ENCODE measurements at places on chromosomes 2 and 18. TPM values are rescaled to one million over a fixed set of nuclear protein-coding genes. Genes with fewer than 3 reads are reported as not detected.

The MYOM1 gene
- 0.11 TPM for total RNA-seq

The LHCGR gene
- not detected for total RNA-seq

The VWA3B gene
- total RNA-seq: not detected

The SERPINB12 gene
- total RNA-seq: not detected

The IL36B gene
- not detected for total RNA-seq

DNA sequence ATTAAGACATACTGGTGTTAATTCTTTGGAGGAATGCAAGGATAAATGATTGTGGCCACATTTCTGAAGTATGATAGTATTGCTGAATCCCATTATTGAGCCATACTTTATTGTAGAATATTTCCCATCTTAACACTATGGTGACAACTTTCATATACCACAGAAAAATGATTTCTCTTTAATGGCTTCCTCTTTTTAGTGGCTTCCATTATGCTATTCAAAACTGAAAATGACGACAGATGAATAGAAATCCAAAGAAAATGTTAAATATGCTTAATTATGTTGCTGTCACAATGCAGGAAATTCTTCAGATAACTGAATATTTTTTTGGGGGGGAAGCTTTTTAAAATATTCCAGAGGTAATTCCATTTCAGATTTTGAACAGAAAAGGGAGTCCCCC is 88.9 kb upstream of the TMEM200C start:
- no peak for DNase-seq

DNA sequence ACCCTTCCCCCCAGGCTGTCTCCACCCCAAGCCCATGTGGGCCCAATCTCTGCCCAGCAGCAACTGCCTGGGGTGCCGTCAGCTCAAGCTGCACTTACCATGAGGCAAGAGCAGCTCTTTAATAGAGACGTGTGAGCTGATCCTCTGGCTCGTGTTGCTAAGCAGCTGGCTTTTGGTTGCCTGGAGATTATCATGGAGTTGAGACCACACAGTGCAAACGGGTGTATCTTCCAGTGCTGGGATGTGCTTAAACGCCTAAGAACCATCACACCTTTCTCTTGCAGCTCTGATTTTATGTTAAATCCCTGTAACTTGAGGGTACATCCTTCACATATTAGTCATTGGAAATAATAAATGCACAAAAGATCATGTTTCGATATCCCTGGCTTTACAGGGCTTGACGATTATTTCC is 271.1 kb downstream of the PRKCE start:
- DNase-seq: no peak

- no peak for DNase-seq
These were observed 28.2 kb upstream of the YWHAQ start for GRCh38 chr2:9658972-9659371.
